Stimulated activated CD4-positive, alpha-beta T cell treated with anti-CD3 and anti-CD28 coated beads, Interleukin-1b, Interleukin-23, amount 100 ng/mL, for 1 hour (primary cell): ENCODE measurements at places on chromosomes 4 and X.

- DNase-seq: no peak
These were observed at the start of gene CFI for GRCh38 chr4:109801895-109802319. TSS of gene CFI (minus strand) at chr4:109801999. CDS start at chr4:109801971, 28 bp downstream.

DNA sequence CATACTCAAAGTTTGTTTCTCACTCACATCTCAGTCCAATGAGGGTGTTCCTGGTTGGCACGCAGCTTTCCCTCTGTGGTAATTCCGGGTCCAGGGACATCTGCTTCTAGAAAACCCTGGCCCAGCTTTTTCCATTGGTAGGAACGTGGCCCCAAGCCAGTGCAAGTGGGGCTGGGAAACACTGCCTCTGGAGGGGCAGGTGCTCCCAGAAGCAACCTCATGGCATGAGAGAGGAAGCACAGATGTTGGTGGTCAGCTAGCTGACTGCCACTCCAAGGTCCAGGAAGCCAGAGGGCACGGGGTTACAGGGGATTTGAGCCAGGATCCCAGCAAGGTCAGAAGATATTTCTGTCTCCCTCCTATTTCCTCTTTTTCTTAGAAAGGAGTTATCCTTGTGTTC, 47.5 kb downstream of the DCTD start:
- DNase-seq: no peak

DNA sequence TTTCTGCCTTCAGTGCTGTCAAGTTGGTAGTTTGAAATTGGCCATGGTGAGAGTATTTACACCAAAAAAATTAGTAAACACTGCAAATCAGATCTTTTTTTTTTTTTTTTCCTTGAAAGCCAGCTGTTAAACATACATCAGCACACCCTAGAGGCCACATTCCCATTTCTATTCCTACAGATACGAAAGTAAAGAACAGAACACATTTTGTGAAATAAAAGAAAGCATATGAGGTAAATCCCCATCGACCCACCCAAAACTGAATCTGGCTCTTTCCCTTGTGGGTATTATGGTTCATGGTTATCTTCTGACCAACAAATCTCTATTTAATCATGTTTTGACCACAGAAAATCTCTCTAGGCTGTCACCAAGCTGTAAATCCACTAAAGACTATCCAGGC, 41.8 kb upstream of the AP1AR start:
- no peak for DNase-seq

DNA sequence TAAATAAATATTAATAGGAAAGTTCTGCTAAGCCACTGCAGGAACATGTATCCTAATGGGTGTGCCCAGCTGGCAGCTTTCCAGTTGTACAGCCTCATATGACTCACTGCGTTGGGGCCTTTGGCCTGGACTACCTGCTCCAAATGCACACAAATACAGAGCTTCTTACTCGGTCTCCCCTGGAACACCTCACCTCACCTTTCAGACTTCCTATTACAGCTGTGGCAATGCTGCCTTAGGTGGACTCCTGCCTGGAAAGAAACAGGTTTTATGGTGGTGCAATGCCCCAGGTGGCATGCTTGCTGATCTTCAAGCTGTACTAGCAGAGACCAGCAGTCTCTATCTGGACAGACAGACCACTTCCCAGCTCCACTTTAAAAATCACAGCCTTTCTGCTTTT, 85.7 kb upstream of the EXOC1L start:
- no peak for DNase-seq

- DNase-seq: no peak
These were observed 200.7 kb upstream of the NPY2R start for GRCh38 chr4:155007660-155008176.

DNA sequence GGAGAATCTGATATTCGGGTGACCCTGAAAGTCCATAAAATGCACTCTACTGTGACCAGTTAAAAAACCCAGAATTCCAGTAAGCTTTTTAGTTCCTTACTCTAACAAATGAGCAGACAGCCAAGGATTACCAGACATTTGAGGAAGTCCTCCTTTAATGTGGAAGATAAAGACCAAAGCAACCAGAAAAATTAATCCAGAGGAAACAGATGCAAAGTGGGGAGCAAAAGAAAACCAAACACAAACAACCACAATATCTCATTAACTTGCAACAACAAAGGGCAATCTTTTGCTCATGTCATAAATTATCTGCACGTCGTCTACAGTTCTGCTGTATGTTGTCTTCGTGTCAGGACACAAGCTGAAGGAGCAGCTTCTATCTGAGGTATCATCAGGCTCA, 164.4 kb downstream of the PJA1 start:
- DNase-seq: no peak

GRCh38 chr4:7678318-7678852, 243.7 kb upstream of the PSAPL1 start:
- DNase-seq: no peak

DNA sequence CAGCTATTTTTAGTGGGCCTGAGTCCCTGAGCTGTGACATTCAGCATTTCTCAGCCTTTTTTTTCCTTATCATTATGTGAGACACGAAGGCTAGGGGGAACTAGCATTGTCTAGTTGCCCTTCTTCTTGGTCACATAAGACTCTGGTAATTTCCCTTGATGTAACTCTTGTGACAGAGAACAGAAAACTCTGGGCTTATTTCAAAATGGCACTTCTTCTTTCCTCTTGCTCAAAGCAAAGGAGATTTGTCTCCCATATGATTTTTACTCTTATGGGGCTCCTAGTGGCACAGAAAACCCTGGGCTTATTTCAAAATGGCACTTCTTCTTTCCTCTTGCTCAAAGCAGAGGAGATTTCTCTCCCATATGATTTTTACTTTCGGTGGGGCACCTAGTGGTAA, 14.7 kb downstream of the ATXN3L start:
- no peak for DNase-seq

- DNase-seq: no peak
These were observed 19.6 kb upstream of the IL2 start for GRCh38 chr4:122476126-122476525.
